Inflammatory macrophage treated with lipopolysaccharide for 1 hour (primary cell): ENCODE measurements at places on chromosomes 11 and 22.
A peak's percentile ranks its signal among the peaks of the same experiment; 100 is the strongest.

GRCh38 chr11:1625541-1625940 lies 3.6 kb upstream of the KRTAP5-4 start:
- no peak for DNase-seq

- peak; percentile 22 for DNase-seq
These were observed 157.7 kb downstream of the C11orf91 start for GRCh38 chr11:33542921-33543320.

DNA sequence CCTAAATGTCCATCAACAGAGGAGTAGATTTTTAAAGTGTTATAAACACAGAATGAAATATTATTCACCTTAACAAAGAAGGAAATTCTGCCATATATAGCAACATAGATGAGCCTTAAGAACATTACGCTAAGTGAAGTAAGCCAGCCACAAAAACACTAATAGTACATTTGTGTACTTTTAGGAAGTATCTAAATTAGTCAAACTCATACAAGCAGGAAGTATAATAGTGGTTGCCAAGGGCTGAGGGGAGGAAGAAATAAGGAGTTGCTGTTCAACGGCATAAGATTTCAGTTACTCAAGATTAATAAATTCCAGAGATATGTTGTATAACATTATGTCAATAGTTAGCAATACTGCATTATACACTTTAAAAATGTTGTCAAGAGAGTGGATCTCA lies 181.7 kb upstream of the ZC3H12C start:
- peak; percentile 20 for DNase-seq

GRCh38 chr22:31844941-31845340 lies 91.1 kb downstream of the DEPDC5 start:
- DNase-seq = no peak

DNA sequence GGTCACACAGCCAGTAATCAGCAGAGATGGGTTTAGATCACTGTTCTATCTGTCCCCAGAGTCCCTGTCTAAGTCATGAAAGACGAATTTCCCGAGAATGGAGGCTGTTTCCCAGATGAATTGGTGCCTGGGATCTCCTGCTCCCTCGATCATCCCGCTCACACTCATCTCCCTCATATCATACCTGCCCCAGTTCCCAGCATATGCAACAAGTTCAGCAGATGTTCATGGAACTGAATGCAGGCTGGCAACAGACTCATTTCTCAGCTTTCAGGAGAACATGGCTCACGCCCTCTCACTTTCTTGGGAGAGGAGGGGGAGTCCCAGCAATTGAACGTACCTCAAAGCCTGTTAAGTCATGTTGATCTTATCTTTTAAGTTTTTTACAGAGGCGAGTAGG lies 22.1 kb downstream of the CD6 start:
- no peak for DNase-seq

DNA sequence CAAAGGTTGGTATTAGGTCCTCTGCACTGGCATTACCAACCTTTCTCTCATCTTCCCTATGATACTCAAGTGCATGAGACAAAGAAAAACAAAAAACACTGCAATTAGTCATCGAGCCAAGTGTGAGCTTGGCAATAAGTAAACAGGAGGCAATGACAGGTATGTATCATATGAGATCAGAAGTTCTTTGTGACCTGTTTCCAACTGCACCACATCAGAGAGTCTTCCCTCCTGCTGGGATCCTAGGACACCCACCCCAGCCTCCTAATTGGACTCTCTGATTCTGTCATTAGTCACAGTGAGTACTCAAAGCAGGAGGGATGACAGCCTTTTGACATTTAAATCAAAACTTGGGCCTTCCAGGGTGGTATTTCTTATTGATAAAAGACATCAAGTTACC lies 7.8 kb upstream of the JAML start:
- no peak for DNase-seq

DNA sequence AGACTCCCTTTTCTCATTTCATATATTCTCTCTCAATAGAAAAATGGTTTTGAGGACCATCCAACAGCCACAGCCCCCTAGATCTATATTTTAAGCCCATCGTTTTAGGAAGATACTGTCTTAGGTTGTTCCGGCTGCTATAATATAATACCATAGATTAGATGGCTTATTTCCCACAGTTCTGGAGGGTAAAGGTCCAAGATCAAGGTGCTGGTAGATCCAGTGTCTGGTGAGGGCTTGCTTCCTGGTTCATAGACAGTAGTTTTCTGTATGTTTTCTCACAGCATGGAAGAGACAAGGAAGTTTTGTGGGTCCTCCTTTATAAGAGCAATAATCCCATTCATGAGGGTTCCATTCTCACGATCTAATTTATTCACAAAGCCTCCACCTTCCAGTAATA lies 215.1 kb downstream of the AASDHPPT start:
- DNase-seq = no peak

GRCh38 chr22:37161443-37161842 lies 11.7 kb upstream of the IL2RB start:
- DNase-seq = no peak

- DNase-seq = no peak
These were observed 469.4 kb downstream of the INSC start for GRCh38 chr11:15584158-15584557.

- DNase-seq = no peak
These were observed 1031.2 kb downstream of the BRD1 start for GRCh38 chr22:48796310-48797015.

DNA sequence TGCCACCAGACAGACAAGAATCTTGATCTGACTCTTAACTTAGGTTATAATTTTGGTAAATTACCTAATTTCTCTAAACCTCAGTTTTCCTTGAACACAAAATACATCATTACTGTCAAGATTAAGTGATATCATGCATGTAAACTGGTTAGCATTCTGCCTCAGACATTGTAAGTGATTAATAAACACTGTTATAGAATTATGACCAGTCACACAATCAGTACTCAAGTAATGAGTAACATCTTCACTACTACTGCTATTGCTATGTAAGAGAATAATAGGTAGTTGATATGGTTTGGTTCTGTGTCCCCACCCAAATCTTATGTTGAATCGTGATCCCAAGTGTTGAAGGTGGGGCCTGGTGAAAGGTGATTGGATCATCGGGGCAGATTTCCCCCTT lies 218.9 kb downstream of the SBF2 start:
- DNase-seq = no peak

- DNase-seq = no peak
These were observed 146.5 kb downstream of the ELP4 start for GRCh38 chr11:31656051-31656450.

- no peak for DNase-seq
These were observed 7.1 kb upstream of the LMO2 start for GRCh38 chr11:33898957-33899356.

- DNase-seq = no peak
These were observed 59.7 kb upstream of the KCNQ1OT1 start for GRCh38 chr11:2759228-2760195.

DNA sequence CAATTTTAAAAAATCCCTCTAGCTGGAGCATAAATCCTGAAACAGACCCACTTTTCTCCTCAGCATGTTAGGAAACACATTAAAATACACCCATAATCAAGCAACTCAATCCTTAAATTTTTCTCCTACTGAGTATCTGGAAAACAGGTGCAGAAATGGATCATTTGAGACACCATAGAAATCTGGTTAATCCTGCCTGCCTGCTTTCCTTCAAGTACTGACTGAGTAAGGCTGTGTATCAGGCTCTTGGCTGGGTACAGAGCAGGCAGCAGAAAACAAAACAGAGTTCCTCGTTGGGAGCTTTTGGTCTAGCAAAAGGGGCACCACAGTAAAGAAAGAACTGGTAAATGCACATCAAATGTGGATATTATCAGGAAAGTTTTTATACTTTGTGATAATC lies 1.9 kb downstream of the KCNQ1OT1 start:
- DNase-seq = no peak

GRCh38 chr11:64022125-64022784 lies 13.5 kb upstream of the FLRT1 start:
- no peak for DNase-seq

DNA sequence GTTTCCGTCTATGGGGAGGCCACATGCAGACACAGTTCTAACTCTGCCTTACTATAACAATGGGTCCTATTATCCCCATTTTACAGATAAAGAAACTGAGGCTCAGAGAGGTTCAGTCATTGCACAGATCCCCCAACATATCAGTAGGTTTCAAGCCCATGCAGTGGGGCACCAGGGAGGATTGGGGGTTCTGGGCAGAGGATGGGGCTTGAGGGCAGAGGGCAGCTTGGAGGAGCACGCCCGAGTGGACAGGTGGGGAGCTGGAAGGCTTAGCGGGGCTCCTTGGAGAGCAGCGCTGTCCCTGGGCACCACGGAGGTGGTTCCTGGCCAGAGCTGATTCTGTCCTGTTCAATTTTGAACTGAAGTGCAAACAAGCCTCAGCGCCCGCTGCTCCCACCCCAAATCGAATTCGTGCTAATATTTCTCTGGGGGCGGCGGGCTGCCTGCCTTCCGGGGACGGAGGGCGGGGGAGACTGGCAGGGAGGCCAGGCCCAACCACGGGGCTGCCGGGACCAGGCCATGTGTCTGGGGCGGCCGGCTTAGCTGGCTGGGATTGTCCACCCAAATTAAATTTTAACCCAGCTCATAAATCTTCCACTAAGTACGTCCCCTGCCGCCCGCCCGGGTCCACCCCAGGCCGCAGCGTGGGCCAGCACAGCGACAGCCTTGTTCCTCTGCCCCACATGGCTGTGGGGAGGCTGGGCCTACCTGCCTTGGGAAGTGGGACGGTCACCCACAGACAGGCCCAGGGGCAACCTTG lies 49.4 kb downstream of the FLRT1 start:
- DNase-seq = no peak

- DNase-seq = no peak
These were observed 42.4 kb downstream of the ADAMTS8 start for GRCh38 chr11:130386056-130386455.

GRCh38 chr22:20537325-20537756 lies 29.9 kb downstream of the MED15 start:
- no peak for DNase-seq

- DNase-seq = no peak
These were observed 37.9 kb upstream of the PLET1 start for GRCh38 chr11:112298535-112298934.

DNA sequence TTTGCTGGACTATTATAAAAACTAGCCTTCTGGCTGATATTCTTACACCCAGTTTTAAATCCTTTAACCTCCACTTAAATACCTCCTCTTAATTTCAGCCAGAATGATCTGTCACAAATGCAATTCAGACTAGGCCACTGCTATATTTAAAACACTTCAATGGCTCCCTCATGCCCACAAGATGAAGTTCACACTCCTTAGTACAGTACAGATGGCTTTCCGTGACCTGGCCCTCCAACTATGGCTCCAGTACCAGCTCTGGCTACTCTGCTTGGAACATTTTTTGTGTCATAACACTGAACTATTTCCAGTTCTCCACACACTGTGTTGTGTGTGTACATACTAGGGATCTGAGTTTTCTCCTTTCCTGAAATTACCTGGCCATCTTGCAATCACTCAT lies 353.4 kb downstream of the SOX6 start:
- no peak for DNase-seq

GRCh38 chr11:1123970-1124369 lies 33.8 kb upstream of the MUC5AC start:
- DNase-seq = no peak

DNA sequence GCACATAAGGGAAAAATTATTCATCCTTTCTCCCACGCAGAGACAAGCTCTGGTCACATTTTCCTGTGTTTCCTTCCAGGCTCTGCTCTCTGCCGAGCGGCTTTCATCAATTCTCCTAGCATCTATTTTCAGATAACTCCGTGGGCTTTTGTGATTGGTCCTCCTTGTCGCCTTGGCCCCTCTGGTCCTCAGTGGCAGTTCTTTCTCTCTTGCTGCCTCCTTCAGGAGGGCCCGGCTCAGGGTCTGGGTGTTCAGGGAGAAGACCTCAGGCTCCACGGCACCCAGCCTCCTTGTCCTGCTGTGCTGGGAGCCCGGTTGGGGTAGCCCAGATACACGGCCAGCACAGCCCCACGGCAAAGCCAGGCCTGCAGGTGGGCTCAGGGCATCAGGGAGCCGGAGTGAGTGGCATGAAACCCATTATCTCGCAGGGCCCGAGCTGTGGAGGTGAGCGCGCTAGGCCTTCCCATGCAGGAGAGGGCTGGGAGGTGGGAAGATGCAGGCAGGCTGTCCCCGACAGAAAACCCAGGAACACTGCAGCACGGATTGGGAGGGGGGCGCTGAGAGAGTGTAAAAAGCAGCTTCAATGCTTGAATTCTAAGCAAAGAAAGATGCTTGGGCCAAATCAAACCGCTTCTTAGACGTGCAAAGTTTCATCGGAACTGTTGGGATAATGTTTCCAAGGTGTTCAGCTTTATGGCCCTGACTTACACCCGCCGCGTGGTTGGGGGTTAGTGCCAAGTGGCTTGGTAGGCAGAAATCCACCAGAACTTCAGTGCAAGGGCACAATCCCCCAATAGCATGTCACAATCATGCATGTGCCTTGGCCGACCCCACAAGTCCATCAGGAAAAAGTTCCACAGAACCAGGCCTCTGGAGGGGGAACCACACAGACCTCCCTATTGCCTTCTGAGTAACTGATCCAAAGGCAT lies 81.9 kb upstream of the WNT7B start:
- DNase-seq = no peak

GRCh38 chr11:119205080-119205479 lies 1.1 kb upstream of the CBL start:
- DNase-seq = peak; percentile 71

GRCh38 chr22:38276166-38276565 lies 3.4 kb upstream of the TMEM184B start:
- DNase-seq = no peak

DNA sequence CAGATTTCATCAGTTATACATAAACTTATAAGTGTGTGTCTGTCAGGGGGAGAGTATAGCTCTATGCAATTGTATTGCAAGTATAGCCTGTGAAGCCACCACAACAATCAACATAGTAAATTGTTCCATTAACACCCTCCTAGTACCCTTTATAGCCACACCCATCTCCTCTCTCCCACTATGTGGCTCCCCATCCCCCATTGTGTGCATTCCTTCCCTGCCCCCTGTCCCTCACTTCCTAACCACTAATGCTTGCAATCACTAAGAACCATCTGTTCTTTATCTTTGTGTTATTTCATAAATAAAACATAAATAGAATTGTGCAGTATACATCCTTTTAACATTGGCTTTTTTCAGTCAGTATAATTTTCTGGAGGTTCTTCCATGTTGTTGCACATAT lies 83.1 kb upstream of the SLC5A12 start:
- DNase-seq = no peak

- peak; percentile 23 for DNase-seq
These were observed 5.0 kb downstream of the HEPACAM start for GRCh38 chr11:124930799-124931198.
